Activated CD8-positive, alpha-beta memory T cell treated with anti-CD3 and anti-CD28 coated beads, Interleukin-2, amount 10 ng/mL, durations not matched to agents 7 days and 5 days (primary cell): ENCODE measurements at places on chromosomes 1 and 21.

GRCh38 chr1:101268893-101269292 lies 32.1 kb downstream of the S1PR1 start:
- no peak for DNase-seq

- peak; percentile 52 for DNase-seq
Observed at GRCh38 chr1:12384836-12385456, 155.1 kb downstream of the VPS13D start.

GRCh38 chr21:33496345-33496744 lies 4.8 kb upstream of the DNAJC28 start:
- DNase-seq: no peak

DNA sequence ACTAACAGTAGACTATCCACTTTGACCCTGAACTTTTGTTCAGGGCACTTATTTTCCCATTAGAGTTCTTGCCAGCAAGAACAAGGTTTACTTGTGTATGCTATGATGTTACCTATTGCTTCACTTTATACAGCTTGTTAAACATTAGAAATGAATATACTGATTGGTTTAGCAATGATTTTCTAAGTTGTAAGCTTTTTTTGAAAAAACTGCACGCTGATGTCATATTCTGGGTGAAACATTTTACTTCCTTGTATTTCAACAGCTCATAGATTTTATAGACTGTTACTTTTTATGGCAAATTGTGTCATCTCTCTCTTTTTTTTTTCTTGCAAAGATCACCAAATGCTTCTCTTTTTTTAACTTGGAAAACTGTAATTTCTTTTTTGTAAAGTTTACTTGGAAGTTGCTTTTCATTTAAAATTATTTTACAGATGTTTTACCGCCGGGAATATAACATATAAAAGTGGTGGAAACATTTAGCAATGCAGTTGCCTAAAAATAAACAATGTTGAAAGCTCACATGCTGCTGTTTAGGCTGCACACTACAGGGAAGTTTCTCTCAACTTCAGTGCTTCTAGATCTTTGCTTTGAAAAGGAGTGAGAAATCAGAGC lies 215.3 kb upstream of the NFIA start:
- DNase-seq: no peak

- no peak for DNase-seq
Observed at GRCh38 chr21:40681164-40681859, 165.6 kb downstream of the DSCAM start.

DNA sequence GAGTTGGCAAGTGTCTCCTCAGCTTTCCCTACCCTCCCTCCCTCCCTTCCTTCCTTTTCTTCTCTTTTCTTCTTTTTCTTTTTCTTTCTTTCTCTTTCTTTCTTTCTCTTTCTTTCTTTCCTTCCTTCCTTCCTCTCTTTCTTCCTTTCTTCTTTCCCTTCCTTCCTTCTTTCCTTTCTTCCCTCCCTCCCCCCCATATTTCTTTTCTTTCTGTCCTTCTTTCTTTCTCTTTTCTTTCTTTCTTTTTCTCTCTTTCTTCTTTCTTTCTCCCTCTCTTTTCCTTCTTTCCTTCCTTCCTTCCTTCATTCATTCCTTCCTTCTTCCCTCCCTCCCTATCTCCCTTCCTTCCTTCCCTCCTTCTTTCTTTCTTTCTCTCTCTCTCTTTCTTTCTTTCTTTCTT lies 18.6 kb upstream of the TTC22 start:
- no peak for DNase-seq

- peak; percentile 54 for DNase-seq
Observed at GRCh38 chr1:180155182-180155682, 563 bp downstream of the QSOX1 start.

- peak; percentile 83 for DNase-seq
Observed at GRCh38 chr1:153946622-153947241, at the start of gene DENND4B. DENND4B (minus strand) TSS chr1:153946718; CDS start chr1:153944374, 2,344 bp downstream.

DNA sequence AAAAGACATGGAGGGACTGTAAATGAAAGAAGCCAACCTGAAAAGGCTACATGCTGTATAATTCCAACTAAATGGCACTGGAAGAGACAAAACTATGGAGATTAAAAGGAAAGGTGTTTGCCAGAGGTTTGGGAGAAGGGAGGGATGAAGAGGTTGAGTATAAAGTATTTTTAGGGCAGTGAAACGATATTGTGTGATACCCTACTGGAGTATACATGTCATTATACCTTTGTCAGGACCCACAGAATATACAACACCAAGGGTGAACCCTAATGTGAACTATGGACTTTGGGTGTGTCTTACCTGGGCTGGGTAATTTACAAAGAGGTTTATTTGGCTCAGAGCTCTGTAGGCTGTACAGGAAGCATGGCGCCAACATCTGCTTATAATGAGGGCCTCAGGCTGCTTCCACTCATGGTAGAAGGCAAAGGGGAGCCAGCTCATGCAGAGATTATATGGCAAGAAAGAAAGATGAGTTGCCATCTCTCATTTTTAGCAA lies 73.4 kb downstream of the CD2 start:
- no peak for DNase-seq

DNA sequence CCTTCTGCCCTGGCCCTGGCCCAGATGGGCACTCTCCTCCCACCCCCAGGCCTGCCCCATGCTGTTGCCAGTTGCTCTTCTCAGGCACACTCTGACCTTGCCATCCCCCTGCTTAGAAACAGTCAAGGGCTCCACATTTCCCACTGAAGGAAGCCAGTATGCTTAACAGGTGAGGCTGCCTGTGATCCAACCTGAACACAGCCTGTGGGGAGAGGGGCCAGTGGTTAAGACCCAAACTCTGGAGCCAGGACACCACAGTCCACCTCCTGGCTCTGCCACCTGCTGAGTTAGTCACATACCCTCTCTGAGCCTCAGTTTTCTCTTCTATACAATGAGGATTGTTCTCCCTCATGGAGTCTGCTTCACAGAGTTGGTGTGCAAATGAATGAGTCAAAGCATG lies 526.9 kb downstream of the MATN1 start:
- DNase-seq: no peak

DNA sequence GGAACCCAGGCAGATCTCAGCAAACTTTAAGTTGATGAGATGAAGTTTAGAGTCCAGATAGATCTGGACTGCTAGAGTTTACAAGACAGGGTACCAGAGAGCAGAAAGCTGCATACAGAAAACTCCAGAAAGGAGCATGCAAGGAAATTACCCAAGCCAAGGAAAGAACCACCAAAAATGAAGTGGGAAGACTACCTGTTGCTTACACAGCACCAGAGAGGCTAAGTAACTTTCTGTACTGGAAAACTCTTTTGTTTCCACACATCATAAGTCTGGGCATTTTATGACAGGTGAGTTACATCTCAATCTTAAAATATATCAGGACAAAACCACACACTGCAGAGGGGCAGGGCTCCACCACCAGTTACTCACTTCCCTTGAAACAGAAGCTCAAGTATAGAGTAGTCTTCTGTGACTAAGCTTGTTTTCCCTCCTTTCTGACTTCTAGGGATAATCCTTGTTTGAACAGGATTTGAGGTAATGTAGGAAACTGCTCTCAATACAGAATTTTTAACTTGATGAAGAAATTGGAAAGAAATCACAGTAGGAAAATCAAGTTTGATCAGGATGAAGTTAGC lies 17.4 kb upstream of the GJA9 start:
- DNase-seq: no peak

DNA sequence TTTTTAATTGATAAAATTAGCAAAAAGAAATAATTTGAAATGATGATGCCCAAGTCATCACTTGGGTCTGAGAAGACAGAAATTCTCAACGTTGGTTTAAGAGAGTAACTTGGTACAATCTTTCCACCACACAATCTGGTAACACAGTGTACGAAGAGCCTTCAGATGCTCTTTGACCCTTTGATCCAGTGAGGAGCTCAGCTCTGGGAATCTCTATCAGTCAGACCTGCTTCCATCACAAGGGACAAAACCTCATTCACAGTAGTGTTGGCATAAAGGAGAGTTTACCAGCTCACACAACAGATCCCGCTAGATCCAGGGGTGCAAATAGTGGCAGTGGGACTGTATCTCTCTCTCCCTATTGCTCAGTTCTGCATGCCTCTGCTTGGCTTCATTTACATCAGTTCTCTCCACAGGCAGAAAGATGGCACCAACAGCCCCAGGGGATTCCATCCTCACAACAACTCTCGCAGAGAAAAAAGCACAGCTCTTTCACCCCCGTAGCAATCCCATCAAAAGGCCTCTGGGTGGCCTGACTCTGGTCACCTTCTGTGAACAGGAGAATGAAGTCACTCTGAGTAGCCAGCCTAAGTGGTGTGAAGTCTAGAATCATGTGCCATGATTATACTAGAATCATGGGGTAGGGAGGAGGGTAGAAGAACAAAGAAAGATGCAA lies 119.7 kb downstream of the ZNF281 start:
- no peak for DNase-seq

GRCh38 chr1:161166669-161167548 lies 683 bp downstream of the PPOX start:
- DNase-seq: peak; percentile 51

GRCh38 chr1:15370781-15371520 lies 38.7 kb upstream of the EFHD2 start:
- no peak for DNase-seq

DNA sequence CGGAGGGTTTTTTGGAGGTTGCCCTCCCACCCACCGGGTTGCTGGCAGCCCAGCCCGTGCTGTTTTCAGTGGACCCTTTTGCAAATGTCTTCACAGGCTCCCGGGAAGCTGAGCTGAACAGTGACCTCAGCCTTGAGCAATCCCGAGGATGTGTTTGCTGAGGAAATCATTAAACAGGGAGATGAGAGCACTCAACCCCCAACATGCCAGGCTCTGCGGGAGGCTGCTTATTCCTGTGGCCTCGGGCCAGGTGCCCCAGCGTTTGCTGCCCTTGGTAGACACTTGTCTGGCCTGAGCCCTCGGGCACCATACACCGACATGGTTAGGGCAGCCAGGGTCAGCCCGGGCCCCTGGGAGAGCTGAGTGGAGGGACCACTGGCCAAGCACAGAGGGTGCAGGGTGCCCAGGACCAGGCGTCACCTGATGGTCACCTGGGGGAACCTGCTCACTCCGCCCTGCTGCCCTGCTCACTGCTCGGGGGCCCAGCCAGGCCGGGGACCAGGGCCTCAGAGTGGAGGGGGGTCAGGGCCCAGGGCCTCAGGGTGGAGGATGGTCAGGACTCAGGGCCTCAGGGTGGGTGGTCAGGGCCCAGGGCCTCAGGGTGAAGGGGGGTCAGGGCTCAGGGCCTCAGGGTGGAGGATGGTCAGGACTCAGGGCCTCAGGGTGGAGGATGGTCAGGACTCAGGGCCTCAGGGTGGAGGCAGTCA lies 42.5 kb upstream of the POFUT2 start:
- DNase-seq: no peak

GRCh38 chr1:9770298-9770697 lies 53.5 kb downstream of the CLSTN1 start:
- no peak for DNase-seq

DNA sequence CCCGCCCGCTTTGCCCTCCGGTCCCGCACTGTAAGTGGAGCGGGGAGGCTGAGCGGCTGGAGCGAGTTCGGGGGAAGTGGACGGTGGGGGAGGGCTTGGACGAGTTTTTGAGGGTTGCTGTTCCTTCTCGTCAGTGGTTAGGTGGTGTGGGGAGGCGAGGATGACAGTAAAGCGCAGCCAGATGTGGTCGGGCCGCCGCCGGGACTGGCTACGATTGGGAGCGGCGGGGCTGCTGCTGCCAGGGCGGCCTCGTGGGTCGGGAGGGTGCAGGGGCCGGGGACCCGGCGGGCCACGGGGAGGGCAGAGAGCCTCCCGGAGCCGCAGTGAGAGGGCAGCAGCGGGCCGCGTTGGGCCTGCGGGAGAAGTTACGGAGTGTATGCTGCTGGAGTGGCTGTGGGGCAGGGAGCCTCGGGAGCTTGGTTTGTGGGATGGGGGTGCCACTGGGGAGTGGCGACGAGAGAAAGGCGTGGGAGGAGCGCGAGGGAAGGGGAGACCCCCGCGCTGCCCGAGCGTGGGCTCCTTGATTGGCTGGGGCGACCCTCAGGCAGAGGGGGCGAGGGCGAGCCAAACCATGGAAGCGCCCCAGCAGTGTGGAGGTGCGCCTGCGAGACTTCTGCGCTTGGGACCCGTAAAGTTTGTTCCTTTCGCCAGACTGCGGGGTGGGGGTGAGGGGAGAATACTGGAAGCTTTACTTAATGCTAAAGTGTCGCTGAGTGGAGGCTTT lies 2.1 kb downstream of the ADGRL2 start:
- no peak for DNase-seq

GRCh38 chr1:236419502-236419901 lies 25.4 kb downstream of the EDARADD start:
- DNase-seq: peak; percentile 31

- no peak for DNase-seq
Observed at GRCh38 chr21:35995522-35996088, 64.7 kb downstream of the SETD4 start.

DNA sequence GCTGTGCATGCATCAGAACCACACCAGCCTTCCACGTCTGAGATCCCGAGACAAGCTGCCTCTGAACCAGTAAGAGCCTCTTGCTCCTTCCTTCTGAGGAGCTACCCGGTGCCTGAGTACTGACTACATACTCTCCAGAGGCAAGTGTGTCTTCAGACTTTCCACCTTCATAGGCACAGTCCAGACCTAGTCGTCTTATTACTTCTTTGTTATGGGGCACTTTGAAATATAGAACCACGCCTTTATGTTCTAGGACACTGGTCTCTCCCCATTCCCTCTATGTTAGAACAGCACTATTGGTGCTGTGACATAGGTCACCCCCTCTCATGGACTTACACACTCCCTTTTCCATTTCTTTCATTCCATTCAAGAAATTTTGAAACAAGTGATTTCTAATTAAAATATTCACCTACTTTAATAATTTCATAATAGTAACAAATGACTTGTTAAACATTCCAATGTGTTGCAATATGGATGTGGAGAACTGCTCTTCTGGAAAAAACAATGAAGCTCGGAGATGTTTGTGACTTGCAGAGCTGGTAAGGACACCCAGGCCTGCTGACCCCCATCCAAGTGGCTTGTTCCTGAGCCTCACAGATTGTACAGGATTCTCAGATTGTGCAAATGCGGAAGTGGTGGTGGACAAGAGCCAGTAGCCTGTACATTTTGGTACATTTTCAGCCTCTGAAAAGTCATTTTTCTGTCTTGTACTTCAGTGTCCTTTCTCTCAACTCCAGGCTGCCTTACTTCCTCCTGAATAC lies 76.1 kb upstream of the SIPA1L2 start:
- DNase-seq: no peak

DNA sequence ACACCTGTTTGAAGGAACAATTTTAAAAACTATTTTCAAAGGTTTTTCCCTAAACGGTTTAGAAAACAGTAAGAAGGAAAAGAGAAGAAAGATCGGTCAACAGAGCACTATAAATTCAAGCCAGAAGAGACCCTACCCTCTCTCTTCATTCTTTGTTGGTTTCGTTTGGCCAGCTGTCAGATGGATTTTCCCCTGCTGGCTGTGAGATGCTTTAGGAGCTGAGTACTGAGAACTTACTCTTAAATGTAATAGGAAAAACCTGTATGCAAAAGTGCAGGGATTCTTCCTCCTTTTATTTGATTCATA lies 1.3 kb upstream of the TXNIP start:
- no peak for DNase-seq

- DNase-seq: peak; percentile 81
Observed at GRCh38 chr1:171794085-171794484, 12.6 kb downstream of the METTL13 start.

- no peak for DNase-seq
Observed at GRCh38 chr1:31617218-31617915, at the start of gene HCRTR1. HCRTR1 (plus strand) TSS chr1:31617689; CDS start chr1:31619193, 1,504 bp downstream.

GRCh38 chr1:228900886-228901392 lies 165.7 kb downstream of the RHOU start:
- no peak for DNase-seq

- no peak for DNase-seq
Observed at GRCh38 chr1:209158851-209159250, 424.7 kb upstream of the CAMK1G start.

- DNase-seq: no peak
Observed at GRCh38 chr1:234520908-234521817, 42.2 kb upstream of the TARBP1 start.
